Thyroid gland (tissue), 4 donors: ENCODE measurements at places on chromosomes 13 and 19.
A peak's percentile ranks its signal among the peaks of the same experiment; 100 is the strongest.

DNA sequence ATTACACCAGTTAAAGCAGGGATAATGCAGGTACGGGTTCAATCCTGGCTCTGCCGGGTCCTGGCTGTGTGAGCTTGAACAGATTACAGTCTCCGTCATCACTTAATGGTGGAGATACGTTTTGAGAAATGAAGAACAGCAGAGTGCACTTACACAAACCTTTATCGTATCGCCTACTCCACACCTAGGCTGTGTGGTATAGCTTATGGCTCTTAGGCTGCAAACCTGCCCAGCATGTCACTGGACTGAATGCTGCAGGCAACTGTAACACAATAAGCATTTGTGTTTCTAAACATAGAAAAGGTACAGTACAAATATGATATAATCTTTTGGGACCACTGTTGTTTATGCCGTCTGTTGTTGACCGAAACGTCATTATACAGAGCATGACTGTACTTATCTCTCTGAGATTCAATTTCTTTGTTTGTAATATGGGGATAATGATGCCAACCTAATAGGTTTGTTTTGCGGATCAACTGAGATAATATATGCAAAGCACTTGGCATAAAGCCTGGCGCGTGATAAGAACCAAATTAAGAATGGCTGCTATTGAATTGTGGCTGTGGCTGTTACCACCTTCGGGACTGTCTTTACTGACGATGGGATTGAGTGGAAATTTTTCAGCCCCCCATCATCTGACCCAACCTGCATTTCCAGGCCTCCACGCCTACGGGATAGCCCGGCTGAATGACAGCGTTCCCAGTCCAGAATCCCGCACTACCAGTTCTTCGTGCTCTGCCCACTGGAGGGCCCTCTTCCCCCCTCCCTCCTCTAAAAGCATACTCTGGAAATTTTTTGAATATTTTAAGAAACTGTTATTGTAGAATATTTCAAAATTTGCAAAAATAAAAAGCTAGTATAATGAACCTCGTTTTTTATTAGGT lies 11.2 kb downstream of the KRTDAP start:
- no peaks in the 10 kb centered on the region for H3K4me1 ChIP-seq
- no peak for DNase-seq

- H3K4me3 ChIP-seq, result no peak overlapping the region
- H3K27ac ChIP-seq, result no peak overlapping the region
- no peaks in the 10 kb centered on the region for H3K27me3 ChIP-seq
- no peak for DNase-seq
- H3K36me3 ChIP-seq, result no peaks in the 10 kb centered on the region
- H3K4me1 ChIP-seq, result no peaks in the 10 kb centered on the region
Measured at GRCh38 chr13:92896842-92897241, 329.8 kb upstream of the GPC6 start.

GRCh38 chr13:99231721-99232120 lies 26.5 kb downstream of the GPR18 start:
- H3K36me3 ChIP-seq, result no peaks in the 10 kb centered on the region
- DNase-seq, result no peak
- H3K27me3 ChIP-seq, result no peaks in the 10 kb centered on the region
- H3K4me3 ChIP-seq, result no peak overlapping the region
- H3K27ac ChIP-seq, result no peak overlapping the region

GRCh38 chr19:46081928-46082727 lies 41.3 kb upstream of the IGFL4 start:
- H3K4me1 ChIP-seq, result peaks cover 3% of the 10 kb centered on the region
- no peak overlapping the region for H3K27ac ChIP-seq
- H3K36me3 ChIP-seq, result no peaks in the 10 kb centered on the region
- DNase-seq, result peak; percentile 20
- H3K4me3 ChIP-seq, result no peak overlapping the region

DNA sequence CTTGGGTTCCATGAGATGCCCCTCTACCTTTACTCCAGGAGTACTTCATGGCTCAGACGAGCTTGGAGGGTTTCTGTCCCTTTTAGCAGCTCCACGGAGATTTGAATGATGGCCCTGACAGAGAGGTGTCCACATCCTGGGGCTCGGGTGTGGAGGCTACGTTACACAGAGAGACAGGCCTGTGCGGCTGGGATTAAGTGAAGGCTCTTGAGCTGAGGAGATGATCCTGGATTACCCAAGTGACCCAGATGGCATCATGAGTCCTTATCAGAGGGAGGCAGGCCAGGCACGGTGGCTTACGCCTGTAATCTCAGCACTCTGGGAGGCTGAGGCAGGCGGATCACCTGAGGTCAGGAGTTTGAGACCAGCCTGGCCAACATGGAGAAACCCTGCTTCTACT lies 12.4 kb downstream of the DPP9 start:
- no peak overlapping the region for H3K27ac ChIP-seq
- no peak overlapping the region for H3K4me3 ChIP-seq
- H3K36me3 ChIP-seq, result peaks cover 38% of the 10 kb centered on the region
- DNase-seq, result no peak

DNA sequence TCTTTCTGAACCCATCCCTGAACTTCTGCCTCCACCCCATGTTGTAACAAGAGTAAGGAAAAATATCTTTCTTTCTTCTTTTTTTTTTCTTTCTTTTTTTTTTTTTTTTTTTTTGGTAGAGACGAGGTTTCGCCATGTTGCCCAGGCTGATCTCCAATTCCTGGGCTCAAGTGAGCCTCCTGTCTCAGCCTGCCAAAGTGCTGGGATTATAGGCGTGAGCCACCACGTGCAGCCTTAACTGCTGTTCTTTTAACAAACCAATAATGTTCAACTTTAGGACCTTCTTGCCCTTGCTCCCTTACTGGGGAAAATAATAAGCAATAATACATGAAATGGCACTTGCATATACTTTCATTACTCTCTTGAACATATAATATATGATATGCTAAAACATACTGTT lies 19.6 kb downstream of the GPR183 start:
- no peaks in the 10 kb centered on the region for H3K36me3 ChIP-seq
- H3K27me3 ChIP-seq, result no peaks in the 10 kb centered on the region
- DNase-seq, result peak; percentile 72
- H3K4me3 ChIP-seq, result no peak overlapping the region

GRCh38 chr13:80571346-80572307 lies 230.7 kb upstream of the SPRY2 start:
- no peaks in the 10 kb centered on the region for H3K36me3 ChIP-seq
- H3K27me3 ChIP-seq, result no peaks in the 10 kb centered on the region
- H3K4me3 ChIP-seq, result no peak overlapping the region
- no peak overlapping the region for H3K27ac ChIP-seq
- DNase-seq, result no peak

DNA sequence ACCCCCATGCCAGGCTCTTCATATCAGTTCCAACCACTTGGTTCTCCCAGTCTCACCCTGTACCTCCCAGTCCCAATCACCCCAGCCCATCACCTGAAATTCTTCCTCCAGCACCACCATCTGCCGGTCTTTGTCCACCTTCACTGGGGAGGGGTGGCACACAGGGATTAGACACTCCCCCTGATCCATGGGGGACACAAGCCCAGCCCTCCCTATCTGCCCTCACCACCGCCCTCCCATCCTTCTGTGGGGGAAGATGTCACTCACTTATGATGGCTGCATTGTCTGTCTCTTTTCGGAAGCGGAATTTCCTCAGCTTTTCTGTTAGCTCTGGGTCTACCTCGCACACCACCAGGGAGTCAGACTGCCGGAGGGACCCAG lies 685 bp downstream of the GMFG start:
- H3K27ac ChIP-seq, result peak overlapping the region; percentile 76
- H3K4me3 ChIP-seq, result no peak overlapping the region
- H3K36me3 ChIP-seq, result no peaks in the 10 kb centered on the region
- no peaks in the 10 kb centered on the region for H3K4me1 ChIP-seq

DNA sequence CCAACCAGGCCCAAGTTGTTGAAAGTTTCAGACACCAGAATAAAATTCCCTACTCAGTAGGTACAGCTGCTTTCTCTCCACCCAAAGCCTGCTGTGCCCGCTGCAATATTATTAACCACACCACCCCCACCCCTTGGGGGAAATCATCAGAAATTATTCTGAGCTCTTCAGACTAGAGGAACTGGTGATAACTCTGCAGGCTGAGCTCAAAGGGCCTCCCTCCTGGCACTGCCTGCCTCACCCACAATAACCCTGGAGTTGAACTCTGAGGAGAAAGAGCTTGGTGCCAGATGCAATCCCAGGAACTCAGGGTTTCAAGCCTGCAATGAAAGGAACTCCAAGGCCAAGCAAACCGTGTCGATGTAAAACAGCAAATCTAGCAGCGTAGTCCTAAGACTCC lies 381.7 kb upstream of the ZNF507 start:
- H3K4me1 ChIP-seq, result peaks cover 40% of the 10 kb centered on the region
- no peaks in the 10 kb centered on the region for H3K36me3 ChIP-seq
- no peak overlapping the region for H3K4me3 ChIP-seq
- no peaks in the 10 kb centered on the region for H3K27me3 ChIP-seq
- peak overlapping the region; percentile 33 for H3K27ac ChIP-seq

- no peaks in the 10 kb centered on the region for H3K27me3 ChIP-seq
- DNase-seq, result no peak
- no peaks in the 10 kb centered on the region for H3K36me3 ChIP-seq
- H3K4me3 ChIP-seq, result no peak overlapping the region
Measured at GRCh38 chr19:31085125-31085524, 264.1 kb downstream of the TSHZ3 start.

- H3K27ac ChIP-seq, result no peak overlapping the region
- H3K4me1 ChIP-seq, result no peaks in the 10 kb centered on the region
- H3K27me3 ChIP-seq, result no peaks in the 10 kb centered on the region
- H3K4me3 ChIP-seq, result no peak overlapping the region
- no peaks in the 10 kb centered on the region for H3K36me3 ChIP-seq
- no peak for DNase-seq
Measured at GRCh38 chr13:111382411-111382810, 62.0 kb downstream of the TEX29 start.

GRCh38 chr19:10921199-10921909 lies 7.1 kb downstream of the YIPF2 start:
- no peaks in the 10 kb centered on the region for H3K27me3 ChIP-seq
- DNase-seq, result no peak
- no peak overlapping the region for H3K4me3 ChIP-seq
- H3K4me1 ChIP-seq, result no peaks in the 10 kb centered on the region
- H3K27ac ChIP-seq, result no peak overlapping the region

DNA sequence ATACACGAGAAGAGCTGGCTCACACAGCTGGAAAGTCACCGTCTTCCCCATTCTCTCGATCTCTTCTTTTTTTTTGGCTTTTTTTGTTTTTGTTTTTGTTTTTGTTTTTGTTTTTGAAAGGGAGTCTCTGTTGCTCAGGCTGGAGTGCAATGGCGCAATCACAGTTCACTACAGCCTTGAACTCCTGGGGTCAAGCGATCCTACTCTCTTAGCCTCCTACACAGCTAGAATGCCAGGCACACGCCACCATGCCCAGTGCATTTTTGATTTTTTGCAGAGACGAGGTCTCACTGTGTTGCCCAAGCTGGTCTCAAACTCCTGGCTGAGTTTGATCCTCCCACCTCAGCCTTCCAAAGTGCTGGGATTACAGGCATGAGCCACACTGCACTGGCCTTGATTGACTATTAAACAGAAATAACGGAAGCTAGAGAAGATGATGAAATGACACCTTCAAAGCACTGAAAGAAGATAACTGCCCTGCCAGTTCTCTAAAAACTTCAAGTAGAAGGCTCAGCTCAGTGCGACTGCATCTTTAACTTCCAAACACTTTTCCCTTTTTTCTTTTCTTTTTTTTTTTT lies 4.0 kb downstream of the FXYD3 start:
- no peaks in the 10 kb centered on the region for H3K4me1 ChIP-seq
- no peak overlapping the region for H3K27ac ChIP-seq
- H3K36me3 ChIP-seq, result no peaks in the 10 kb centered on the region

GRCh38 chr19:37691881-37692504 lies 27.6 kb downstream of the ZNF607 start:
- H3K27me3 ChIP-seq, result no peaks in the 10 kb centered on the region
- peaks cover 3% of the 10 kb centered on the region for H3K4me1 ChIP-seq
- peak; percentile 82 for DNase-seq

GRCh38 chr13:105069106-105069505 lies 1466.4 kb downstream of the EFNB2 start:
- no peak for DNase-seq
- H3K27ac ChIP-seq, result no peak overlapping the region
- no peak overlapping the region for H3K4me3 ChIP-seq
- no peaks in the 10 kb centered on the region for H3K36me3 ChIP-seq

- H3K27ac ChIP-seq, result no peak overlapping the region
- no peaks in the 10 kb centered on the region for H3K36me3 ChIP-seq
- no peak for DNase-seq
- no peak overlapping the region for H3K4me3 ChIP-seq
Measured at GRCh38 chr13:20964904-20965303, 62.4 kb upstream of the XPO4 start.

- H3K36me3 ChIP-seq, result peaks cover 10% of the 10 kb centered on the region
- DNase-seq, result no peak
- no peak overlapping the region for H3K27ac ChIP-seq
- no peak overlapping the region for H3K4me3 ChIP-seq
Measured at GRCh38 chr19:6262519-6262918, 17.3 kb downstream of the MLLT1 start.

DNA sequence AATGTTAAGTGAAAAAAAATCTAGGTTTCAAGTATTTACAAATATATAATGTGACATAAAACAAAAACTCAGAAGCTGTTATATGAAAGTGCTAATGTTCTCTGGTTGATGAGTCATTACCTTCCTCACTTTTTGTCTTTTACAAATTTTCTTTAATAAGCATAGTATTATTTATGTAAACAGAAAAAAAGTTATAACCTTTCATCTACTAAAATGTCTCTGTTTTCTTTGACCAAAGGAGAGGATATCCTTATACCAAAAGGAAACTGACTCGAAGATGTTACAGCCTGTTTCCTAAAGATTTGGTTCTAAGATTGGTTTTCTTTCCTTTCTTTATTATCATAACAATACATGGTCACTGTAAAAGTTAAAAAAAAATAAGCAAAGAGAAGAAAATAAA lies 38.0 kb downstream of the RCBTB2 start:
- H3K4me1 ChIP-seq, result no peaks in the 10 kb centered on the region
- no peaks in the 10 kb centered on the region for H3K27me3 ChIP-seq
- peaks cover 1% of the 10 kb centered on the region for H3K36me3 ChIP-seq

DNA sequence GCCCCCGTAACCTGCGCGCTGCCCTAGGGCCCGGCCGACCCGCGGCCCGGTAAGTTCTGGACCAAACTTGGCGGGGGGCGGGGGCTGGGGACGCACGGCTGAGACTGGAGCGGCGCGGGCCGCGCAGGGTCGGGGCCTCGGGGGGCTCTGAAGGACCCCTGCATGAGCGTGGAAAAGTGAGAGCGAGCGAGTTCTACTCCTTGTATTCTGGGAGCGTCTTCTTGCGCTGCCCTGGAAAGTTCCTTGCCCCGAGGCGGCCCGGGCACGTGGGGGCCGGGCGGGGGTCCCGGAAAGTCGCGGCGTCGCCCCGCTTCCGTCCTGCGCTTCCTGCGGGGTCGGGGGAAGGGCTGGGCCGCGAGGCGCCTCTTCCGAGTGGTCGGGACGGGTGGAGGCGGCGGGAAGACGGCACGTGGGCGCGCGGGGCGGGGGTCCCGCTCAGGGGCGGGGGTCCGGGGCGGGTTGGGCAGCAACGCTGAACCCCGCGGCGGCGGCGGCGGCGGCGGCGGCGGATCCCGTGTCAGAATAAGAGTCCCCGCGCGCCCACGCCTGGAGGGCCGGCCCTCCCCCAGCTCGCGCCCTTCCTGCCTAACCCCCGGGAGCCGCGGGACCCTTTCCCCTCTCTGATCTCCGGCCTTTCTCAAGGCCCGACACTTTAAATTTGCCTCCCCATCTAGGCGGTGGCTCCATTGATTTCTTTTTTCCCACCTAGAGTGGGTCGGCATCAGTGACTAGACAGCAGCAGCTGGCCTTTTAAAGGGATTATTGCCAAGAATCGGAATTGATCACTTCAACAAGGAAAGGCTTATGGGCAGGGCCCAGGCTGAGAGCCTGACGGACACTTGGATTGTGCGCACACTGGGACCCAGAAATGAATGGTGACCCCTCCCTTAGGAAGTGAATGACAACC lies 749 bp downstream of the GATAD2A start:
- peak overlapping the region; percentile 93 for H3K4me3 ChIP-seq
- peaks cover 36% of the 10 kb centered on the region for H3K4me1 ChIP-seq
- H3K36me3 ChIP-seq, result no peaks in the 10 kb centered on the region
- peak; percentile 45 for DNase-seq
- no peaks in the 10 kb centered on the region for H3K27me3 ChIP-seq
